ENCODE measurements at places on chromosomes 7 and 10.

DNA sequence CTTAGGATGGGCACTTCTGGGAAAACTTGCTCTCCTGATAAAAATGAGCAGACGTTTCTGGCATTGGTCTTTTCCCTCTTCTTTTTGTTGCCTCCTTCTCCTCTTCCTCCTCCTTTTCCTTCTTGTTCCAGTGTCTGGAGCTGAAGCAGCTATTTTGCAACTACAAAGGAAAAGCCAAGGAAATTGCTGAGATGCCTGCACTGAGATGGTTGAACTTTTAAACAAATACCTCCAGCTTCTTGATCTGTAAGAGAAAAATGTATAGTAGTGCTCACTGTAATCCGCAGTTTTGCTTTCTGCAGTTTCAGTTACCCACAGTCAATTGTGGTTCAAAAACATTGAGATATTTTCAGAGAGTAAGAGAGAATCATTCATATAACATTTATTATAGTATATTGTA is 7.5 kb upstream of the SND1 start:
- DNase-seq = no peak

GRCh38 chr7:7276161-7276560 is 93.8 kb downstream of the C1GALT1 start:
- no peak for DNase-seq

DNA sequence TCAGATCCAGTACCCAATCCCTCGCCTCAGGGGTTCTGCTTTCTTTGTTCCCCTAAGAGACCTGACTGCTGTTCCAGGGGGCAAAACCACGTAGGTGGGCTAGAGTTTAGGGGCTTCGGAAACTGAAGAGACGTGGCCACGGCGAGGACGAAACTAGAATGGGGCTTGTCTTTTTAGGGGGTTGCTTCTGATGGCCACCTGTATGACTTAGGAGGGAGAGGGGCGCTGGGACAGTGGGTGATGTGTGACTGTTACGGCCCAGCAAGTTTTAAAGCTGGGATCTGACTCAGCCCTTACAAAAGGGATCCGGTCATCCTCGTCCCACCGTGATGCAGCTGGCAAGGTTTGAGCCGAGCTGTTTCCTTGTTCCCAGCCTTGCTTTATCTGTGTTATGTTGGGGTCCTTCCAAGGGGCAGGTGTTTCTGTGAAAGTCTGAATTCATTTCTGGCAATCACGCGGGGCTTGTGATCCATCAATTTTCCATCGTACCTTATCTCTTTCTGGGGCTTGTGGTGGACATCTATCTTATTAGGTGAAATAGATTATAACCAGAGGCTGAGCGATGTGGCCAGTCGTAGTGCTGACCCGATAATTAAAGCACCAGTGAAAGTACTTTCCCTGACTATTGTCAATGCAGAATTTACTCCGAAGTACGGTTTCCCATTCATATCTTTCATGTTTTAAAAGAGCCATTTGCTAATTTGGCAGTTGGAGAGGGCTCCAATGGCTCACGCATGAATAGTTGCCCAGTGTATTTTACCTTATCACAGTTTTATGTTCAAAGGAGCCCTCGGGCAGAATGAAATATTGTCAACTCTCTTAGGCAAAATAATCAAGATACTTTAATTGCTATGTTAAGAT is 830 bp downstream of the MET start:
- DNase-seq = peak; percentile 23

DNA sequence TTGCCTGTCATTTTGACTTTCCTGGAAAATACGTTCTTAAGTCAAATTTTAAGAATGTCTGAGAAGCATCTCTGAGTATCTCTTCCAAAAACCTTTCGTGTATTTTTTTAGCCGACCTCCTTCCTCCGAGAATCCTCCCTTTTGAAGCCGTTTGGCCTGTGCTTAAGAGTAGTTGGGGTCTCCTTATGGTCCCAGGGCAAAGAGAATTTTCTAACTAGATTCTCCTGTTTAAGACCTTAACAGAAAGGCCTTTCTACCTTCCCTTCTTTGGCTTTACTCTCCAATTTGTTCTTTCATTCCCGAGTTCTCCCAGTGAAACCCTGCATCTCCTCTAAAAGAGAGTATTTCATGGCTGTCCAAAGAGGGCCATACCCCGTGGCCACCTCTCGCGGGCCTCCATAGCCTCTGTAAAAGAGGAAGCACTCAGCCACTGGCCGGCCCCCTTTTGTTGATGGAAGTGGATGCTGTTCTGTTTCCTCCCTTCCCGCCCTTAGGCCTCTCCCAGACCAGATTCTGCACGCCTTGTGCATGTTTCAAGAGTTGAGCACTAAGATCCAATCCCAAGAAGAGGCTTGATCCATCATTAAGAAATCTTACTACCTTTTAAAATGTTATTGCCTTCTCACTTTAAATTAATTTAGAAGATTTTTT is 6.6 kb upstream of the FEZF1 start:
- DNase-seq = no peak

DNA sequence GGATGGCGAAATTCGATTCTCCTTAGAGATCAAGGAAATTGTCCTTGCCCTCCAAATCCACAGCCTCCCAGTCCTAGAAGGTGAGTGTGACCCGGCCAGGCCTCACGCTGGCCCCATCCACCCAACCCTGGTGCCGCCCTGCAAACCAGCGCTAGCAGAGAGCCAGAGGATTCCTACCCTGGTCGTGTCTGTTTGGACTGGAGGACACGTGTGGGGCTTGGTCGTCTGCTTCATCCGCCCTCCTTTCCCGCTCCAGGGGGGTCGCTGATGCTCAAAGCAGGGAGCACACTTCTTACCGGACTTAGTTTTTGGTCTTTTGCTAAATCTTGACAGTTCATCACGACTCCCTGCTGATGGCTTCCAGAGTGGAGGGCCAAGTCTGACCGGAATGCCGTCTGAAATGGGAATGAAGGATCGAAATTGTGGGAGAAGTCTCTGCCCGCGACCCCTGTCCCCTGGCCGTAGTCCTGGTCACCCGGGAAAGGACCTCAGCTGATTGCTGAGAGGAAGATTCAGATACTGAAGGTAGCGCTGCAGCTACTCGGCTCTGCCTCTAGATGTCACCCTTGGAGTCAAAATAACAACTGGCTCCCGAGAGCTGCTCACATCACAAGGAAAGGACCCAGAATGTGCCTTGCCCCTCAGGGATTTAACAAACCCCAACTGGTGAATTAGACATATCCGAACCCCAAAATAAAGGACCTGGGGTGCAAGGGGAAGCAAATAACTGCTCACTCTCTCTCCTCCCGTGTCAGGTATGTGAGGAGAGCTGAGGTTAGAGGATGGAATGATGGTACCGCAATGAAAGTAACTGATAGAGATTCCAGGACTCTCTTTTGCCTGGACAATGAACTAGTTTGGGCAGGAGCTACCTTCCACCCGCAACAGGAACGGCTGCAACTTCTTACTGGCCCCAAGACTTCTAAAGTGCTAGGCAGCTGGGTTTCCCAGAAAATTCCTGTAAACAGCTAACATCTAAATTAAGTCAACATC is 23.5 kb upstream of the ORC5 start:
- peak; percentile 33 for DNase-seq

- DNase-seq = peak; percentile 100
Observed at GRCh38 chr10:29658984-29659965, 24.5 kb upstream of the SVIL start.

DNA sequence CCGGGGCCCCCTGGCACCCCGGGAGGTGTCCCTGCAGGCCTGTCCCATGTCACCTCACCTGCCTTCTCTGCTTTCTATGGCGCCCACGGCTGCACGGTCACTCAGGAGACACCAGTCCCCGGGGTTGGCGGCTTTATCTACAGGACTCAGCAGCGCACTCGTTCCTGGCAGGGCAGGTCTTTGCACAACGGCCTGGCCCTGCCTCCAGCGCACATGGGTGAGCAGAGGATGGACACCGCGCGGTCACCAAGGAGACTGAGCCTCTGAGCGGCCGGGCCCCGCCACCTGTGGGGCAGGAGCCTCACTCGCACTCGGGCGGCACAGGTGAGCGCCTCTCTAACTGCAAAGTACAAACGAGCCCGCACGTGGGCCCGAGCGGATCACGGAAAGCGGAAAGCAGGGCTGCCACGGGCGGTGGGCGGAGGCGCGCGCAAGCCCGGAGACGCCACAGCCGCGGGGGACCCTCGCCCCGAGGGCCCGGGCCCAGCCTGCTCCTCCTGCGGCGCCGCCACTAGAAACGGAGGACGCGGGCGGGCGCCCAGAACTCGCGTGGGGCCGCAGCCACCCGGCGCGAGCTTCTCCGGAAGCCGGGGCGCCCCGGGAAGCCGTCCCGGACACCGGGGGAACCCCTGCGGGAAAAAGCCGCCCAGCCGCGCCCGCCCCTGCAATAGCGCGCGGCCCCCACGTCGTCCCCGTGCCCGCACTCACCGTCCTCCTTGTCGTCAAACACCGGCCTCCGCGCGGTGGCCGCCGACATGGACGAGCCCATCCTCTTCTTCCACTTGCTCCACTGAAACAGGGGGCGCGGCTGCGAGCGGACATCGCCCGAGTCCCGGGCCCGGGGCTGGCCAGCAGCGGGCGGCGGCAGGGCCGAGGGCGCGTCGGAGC is 642 bp downstream of the STK32C start:
- no peak for DNase-seq

- DNase-seq = no peak
Observed at GRCh38 chr7:134371536-134371935, 54.8 kb upstream of the SLC35B4 start.

Data from amniotic epithelial cell (primary cell).